Gastroesophageal sphincter (tissue), 4 donors: ENCODE measurements at places on chromosomes 12 and 14. TPM values are rescaled to one million over a fixed set of nuclear protein-coding genes. Genes with fewer than 3 reads are reported as not detected.

DNA sequence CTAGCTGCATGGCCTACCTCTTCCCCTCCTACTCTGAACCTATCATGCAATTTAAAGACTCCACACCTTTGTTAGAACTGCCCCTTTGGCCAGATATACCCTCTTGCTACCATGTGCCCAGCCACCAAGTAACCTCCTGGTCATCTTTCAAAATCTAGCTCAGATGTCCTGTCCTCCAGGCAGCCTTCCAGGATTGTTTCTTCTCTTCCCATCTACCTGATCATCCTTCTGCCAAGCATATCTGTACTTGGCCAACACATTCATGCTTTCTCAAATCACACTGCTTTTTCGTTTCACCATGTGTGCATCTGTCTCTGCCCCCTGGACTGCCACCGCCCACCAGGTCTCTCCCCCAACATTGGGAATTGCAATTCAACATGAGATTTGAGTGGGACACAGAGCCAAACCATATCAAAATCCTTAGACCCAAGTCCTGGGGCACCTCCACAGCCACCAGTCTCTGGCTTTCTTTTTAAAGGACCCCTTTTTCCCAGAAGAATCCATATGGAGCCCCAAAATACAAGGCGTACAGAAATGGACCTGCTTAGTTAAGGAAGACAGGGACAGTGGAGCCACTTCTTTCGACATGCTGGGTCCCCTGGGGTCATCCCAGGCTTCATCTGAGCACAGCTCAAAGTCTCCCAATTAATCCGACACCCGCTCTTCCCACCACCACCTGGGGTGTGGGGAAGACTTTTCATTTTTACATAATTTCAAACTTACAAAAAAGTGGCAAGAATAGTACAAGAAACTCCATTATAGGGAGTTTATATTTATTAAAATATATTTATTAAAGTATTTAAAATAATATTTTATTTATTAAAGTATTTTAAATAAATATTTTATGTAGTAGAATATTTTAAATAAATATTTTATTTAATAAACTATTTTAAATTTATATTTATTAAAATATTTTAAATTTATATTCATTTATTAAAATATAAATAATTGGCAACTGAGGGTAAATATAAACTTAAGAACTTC, 7.9 kb upstream of the CMKLR1 start:
- ATAC-seq: no peak

DNA sequence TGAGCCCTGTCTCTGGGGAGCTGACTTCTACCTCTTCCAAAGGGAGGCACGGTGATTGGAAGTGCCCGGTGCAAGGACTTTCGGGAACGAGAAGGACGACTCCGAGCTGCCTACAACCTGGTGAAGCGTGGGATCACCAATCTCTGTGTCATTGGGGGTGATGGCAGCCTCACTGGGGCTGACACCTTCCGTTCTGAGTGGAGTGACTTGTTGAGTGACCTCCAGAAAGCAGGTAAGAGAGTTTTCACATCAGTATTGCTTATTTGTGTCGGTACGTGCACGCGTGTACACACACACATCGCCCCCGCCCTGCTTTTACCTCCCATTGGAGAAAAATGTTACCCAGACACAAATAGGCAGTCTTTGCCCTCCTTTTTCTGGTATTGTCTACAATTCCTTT, 13.7 kb downstream of the PFKM start:
- no peak for ATAC-seq

DNA sequence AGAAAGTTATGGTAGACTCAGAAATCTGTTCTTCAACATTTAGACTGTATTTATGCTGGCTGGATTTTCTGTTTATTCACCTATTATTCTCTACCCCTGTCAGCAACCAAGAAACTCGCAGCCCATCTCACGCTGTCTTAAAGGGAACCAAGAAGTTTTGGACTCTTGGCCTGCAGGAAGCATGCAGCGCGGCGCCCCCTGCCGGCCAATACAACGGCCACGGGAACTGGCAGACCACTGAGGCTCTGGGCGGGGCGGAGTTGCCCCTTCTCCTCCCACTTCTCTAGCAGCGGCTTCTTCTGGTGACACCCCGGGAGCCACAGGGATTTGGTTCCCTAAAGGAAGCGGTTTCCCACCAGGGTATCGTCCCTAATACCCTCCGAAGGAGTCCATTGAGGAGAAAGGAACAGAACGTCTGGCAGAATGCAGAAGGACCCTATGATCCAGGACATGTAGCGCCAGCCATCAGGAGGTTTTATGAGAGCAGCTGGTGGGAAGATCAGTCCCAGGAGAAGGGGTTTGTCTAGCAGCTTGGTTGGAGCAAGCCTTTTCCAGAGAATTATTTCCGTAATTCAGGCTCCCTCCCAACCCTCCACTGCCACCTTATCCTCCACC, 21.0 kb upstream of the RNASE2 start:
- no peak for ATAC-seq

DNA sequence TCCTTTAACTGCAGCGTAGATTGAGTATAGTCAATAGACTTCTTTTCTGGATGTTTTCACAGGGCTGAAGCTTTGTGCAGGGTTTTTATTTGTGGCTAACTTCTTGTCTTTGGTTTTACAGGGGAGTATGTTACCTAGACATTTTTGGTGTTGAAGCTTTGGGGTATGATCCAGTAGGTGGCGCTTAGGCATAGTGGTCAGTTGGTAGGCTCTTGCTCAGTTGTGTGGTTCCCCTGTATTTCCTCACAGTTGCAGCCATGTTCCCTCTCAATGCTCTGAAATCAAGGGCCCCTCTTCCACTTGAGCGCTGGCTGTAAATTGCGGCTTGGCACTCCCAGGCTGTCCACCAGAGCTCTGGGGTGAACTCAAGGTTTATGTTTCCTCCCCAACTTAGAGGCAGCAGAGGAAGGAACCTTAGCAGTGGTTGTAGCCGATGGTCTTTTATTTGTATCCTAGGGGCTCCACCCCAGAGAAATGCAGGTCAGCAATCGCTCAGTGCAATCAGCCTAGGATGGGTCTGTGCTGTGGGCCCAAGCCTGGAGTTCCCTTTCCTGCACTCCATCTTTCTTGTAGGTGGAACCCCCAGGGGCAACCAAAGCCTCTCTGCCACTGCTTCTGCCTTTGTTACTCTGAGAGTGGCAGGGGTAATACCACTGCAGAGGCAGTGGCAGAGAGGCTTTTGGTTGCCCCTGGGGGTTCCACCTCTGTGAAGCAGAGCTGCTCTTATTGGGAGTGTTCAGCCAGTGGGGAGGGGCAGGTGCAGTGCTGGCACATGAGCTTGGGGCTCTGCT, 55.1 kb downstream of the CMAS start:
- peak; percentile 6 for ATAC-seq

FIGNL2 gene
- 0.16 TPM for total RNA-seq

DNA sequence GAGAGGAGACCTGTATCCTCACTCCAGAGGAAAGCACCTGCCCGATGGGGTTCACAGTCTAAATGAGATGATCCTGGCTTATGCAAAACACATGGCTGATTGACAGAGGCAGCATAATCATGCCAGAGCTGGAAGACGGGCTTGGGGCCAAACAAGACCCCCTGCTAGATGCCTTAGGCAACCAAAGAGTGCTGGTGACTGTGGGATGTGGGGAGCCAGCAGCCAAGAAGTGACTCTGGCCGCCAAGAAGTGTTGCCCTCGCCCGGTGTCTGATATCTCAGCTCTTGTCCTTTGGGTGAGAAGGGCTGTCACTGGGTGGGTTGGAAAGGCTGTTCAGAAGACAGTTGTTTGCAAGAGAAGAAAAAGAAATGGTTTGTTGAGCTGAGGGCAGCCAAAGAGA, 56.7 kb downstream of the PLEKHG3 start:
- ATAC-seq: no peak

DNA sequence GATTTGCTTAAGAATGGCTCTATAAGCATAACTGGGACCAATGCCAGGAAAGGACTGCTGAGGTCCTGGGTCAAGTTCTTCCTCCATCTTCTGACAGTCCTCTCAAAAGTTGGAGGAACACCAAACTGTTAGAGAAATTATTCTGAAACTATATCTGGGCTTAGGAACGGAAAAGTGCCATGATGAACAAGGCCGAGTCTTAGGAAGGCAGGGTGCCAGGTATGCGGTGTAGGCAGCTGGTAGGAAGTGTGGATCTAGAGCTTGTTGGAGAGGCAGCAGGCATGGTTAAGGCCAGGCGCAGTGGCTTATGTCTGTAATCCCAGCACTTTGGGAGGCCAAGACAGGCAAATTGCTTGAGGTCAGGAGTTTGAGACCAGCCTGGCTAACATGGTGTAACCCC, 7.7 kb downstream of the GNPTAB start:
- no peak for ATAC-seq
